ENCODE measurements at places on chromosomes 12 and 14.
A peak's percentile ranks its signal among the peaks of the same experiment; 100 is the strongest.

GRCh38 chr12:40241741-40242140, 16.9 kb downstream of the LRRK2 start:
- DNase-seq = no peak

DNA sequence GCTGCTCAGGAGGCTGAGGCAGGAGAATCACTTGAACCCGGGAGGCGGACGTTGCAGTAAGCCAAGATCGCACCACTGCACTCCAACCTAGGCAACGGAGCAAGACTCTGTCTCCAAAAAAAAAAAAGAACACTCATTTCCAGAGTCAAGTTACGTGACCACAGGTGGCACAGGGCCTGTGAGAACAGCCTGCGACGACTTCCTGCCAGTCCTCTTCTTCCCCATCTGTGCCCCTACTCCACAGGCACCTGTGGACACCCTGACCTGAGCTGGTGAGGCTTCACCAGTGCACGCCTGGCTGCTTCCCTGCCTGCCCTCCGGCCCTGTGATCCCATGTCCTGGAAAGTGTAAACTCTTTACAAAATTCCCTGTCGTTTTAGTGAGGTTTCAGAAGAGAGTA, 77.7 kb downstream of the PPP2R5C start:
- DNase-seq = no peak

GRCh38 chr12:124717318-124717717, 146.3 kb downstream of the SCARB1 start:
- DNase-seq = no peak

DNA sequence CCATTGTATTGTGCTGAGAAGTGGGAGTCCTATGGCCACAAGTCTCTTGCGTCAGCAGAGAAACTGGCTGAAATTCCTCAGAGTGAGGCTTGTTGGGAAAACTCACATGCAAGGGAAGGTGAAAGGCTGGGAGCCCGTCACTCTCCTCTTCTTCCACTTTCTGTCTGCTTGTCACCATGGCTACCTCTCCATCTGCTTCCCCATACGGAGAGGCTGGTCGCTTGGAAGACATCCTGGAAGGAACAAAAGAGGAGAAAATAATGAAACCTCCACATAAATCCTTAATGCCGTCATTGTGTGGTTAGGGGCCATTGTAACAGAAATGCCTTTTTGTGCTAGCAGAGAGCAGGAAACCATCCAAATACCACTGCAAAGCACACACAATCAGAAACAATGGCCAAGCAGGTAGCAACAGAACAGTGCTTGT, 53.7 kb downstream of the SOX5 start:
- no peak for DNase-seq

GRCh38 chr12:3996322-3996721, 123.1 kb upstream of the PARP11 start:
- no peak for DNase-seq

- no peak for DNase-seq
Measured at GRCh38 chr14:36271222-36271621, 49.2 kb downstream of the MBIP start.

GRCh38 chr12:119012179-119012578, 30.8 kb downstream of the SRRM4 start:
- DNase-seq = no peak

GRCh38 chr14:74577948-74578275, 34.1 kb downstream of the LTBP2 start:
- DNase-seq = no peak

GRCh38 chr12:111180426-111181142, 188.3 kb downstream of the PHETA1 start:
- DNase-seq = no peak

GRCh38 chr14:32779840-32780239, 158.8 kb upstream of the NPAS3 start:
- no peak for DNase-seq

DNA sequence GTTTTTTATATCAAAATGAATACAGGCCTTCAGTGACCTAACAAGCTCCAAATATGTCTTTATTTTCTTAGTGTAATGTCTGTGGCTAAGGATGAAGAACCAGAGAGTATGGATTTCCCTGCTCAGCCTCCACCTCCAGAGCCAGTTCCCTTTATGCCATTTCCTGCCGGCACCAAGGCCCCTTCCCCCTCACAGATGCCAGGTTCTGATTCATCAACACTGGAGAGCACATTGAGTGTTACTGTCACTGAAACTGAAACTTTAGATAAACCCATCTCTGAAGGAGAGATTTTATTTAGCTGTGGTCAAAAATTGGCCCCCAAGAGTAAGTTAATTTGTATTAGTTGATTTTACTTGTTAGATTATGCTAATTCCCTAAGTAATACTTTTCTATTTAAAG, 61.0 kb downstream of the KIAA0586 start:
- no peak for DNase-seq

DNA sequence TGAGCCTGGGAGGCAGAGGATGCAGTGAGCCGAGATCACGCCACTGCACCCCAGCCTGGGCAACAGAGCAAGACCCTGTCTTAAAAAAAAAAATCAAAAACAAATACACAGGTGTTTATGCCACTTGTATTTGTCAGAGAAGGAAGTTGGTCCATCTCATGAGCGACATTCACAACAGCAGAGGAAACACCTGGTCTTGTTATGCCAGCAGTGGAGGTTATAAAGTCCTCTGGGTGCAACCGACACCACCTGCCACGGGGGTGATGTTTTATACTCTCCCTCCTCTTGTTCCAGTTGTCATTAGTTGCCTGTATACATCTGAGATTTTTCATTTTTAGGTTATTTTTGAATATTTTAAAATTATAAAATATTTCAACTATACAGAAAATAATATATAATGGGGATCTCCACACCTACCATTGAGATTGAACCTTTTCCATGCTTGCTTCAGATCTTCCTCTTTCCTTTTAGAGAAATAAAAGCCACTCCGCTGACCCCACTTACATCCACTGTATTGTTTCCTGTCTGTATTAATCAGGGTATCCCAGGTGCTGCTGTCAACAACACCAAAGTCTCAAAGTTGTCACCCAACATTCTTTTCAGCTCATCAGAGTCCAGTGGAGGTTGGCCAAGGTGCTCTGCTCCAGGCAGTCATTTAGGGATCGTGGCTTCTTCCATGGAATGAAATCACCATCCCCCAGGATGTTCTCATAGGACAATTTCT, 65.1 kb downstream of the RNFT2 start:
- no peak for DNase-seq

DNA sequence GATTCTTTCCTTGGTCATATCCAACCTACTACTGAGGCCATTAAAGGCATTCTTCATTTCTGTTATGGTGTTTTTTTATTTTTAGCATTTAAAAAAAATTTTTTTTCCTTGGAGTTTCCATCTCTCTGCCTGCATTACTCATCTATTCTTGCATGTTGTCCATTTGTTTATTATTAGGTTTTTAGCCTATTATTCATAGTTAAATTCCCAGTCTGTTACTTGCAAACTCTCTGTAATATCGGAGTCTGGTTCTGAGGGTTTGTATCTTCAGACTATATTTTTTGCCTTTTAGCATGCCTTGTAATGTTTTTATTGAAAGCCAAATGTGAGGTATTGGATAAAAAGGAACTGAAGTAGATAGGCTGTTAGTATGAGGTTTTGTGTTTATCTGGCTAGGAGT, 284.3 kb downstream of the FUT8 start:
- no peak for DNase-seq

DNA sequence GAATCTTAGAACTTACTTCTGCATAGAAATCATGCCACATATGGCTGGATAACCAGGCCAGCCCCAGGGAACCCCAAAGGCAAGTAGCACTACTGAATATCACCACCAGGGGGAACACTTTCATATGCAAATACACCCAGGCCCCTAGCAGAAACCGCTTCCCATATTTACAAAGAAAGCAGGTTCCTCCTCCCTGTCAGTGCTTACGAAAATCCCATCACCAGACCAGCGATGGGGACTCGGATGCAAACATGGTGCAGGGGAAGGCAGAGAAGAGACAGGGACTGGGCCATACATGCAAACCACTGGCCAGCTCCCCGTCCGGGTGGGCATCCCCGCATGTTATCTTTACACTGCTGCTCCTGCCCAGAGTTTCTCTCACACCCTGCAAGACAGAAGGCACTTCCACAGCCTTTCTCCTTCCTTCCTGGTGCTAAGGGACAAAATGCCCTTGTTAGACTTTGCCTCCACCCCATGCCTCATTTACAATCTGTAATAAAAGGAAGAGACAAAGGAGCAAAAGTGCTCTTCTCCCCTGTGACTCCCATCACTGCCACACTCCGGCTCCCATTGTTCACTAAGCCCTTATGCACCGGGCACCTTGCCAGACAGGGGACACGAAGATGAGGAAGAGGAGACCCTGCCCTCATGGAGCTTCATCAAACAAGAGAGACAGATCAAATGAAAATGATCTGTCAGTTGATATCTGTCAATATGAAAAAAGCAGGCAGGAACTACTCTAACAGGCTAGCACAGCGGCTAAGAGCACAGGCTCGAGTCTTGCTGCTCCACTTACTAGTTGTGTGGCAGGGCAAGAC, 62.3 kb downstream of the PTPN21 start:
- DNase-seq = peak; percentile 77

DNA sequence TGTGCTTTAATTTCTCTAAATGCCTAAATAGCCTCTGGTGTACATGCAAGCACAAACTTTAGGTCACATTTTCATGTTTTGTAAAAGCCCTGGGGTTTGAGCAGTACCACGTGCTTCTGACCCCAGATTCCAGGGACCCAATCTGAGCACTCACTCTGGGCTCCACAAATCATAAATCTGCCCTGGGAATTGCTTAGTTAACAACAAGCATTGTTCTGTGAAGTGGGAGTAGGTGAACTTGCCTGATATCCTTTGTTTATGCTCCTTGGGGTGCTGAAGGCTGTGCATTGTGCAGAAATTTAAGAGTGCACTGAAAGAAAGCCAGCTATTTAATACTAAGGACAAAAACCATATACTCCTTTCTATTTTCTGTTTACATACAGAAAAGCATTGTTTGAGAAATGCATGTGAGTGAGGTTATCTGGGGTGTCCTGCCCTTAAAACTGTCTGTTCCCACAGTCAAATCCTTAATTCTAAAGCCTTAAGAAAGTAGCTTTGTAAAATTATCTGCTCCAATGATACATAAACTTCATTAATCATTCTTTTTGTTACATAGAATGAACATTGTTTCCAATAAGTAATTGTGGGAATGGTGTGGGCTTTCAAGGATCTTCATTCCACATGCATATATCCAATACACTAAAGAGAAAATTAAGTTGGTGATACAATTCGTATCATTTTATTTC, 258.6 kb upstream of the NPAS3 start:
- no peak for DNase-seq

- DNase-seq = no peak
Measured at GRCh38 chr14:104879201-104879982, 14.3 kb downstream of the CEP170B start.

DNA sequence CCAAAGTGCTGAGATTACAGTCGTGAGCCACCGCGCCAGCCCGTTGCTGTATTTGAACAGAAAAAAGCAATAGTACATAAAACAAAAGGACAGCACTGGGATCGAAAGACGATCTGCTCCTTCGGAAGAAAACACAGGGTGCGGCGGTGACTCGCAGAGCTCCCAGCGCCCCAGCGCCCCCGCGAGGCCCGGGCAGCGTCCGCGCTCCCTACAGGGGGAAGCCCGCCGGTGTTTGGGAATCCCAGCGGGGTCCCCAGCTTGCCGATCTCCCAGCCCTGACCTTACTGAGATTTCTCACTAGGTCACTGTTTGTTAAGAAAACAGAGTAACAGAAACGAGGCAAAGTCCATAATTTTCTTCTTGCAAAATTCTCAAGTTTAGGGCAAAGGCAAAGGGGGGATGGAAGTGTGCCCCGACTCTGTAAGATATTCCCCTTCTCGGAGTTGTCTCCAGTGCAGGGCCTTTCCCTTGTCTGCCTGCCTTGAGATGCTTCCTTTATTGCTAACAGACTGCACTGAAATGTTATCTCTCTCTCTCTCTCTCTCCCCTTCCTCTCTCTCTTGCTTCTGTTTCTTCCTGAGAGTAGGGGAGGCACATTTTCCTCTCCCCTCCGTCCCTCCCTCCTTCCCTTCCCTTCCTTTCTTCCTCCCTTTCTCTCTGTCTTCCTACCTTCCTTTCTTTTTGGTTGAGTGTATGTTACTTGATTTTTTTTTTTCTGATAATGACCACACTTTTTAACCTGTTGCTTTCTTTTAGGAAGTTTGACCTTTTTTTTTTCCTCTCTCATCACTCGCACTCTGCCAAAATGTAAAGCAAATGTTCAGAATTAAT, 91.9 kb downstream of the TMEM30B start:
- peak; percentile 61 for DNase-seq

GRCh38 chr14:61894452-61895077, 132.3 kb downstream of the SNAPC1 start:
- DNase-seq = peak; percentile 41

DNA sequence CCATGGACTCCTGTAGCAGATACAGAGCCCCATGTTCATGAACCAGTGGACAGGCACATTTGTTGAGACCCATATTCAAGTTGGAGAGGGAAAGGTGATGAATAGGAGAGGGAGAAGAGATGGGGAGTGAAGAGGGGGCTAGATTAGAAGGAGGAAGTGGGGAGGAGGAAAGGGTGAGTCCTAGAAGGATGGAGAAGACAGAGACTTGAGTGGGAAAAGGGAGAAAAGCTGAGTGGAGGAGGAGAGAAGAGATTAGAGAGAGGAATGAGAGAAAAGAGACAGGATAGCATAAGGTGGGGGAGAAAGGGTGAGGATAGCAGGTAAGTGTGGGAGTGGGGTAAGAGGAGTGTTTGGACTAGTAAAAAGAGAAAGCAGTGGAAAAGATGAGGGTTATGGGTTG, 4.9 kb upstream of the ASIC1 start:
- no peak for DNase-seq

DNA sequence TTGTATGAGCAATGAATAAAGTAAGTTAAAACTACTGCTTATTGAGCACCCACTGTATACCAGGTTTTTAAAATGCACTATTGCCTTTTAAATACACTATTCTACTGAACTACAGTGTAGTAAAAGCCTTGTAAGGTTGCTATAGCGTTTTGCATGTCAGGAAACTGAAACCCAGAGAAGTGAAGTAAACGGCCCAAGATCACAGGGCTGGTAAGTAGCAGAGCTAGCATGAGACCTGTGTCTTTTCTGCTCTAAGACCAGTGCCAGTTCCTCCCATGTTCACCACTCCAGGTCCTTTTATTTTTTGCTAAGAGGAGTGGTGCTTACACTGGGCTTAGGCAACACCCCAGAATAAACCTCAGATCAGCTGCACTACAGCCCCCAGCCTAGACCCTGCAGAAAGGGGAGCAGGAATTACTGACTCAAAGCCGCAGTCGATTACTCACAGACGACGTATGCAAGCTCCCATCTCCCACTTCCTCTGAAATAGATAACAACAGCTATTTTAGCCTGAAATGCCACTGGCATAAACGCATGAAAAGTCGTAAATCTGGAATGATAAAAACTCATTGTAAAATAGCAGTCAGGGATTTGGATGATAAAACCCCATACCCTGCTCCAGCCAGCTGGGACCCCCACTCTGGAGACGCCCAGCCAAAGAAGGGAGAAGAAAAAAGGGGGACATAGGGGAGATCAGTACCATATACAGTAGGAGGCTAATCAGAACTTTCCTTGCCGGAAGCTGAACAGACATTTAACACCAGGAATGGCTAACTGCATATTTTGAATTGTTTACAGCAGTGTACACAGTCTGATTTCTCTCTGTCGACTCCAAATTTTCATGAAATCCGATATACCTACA, 108.3 kb downstream of the NUAK1 start:
- no peak for DNase-seq

GRCh38 chr12:70543444-70543843, 93.8 kb downstream of the PTPRB start:
- DNase-seq = no peak
